ENCODE measurements at places on chromosomes 3 and 15.

GRCh38 chr3:196431181-196432136, 768 bp downstream of the UBXN7 start:
- DNase-seq: peak; percentile 41

DNA sequence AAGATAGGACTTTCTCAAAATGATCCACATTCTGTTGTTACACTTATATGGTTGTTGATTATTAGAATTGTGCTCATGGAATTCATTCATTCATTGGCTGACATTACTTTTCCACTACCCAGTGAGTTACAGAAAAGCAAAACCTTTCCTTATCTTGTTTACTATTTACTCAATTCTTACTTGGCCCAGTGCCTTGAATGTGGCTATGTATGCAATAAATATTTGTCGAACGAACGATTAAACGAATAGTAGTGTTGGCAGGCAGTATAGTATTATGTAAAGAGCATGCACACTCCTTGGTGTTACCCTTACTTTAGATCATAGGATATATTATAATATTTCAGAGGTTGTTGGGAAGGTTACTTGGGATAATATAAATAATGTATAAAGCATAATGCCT, 31.0 kb downstream of the CTDSPL2 start:
- DNase-seq: no peak

DNA sequence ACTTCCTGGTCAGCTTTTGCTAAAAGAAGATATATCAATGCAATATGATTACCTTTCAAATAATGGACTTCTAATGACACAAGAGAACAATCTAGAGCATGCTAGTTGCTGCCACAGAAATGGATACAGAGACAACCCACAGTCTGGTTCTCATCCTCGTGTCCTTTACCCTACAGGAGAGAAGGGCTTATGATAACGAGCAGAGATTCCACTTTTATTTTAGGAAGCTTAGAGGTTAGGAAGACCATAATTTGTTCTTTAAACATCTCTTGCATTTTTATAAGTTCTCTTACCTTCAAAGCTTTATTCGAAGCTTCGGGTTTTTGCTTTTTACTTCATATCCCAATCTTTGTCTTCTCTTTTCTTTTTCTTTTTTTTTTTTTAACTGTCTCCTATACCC, 39.1 kb downstream of the FILIP1L start:
- DNase-seq: no peak

DNA sequence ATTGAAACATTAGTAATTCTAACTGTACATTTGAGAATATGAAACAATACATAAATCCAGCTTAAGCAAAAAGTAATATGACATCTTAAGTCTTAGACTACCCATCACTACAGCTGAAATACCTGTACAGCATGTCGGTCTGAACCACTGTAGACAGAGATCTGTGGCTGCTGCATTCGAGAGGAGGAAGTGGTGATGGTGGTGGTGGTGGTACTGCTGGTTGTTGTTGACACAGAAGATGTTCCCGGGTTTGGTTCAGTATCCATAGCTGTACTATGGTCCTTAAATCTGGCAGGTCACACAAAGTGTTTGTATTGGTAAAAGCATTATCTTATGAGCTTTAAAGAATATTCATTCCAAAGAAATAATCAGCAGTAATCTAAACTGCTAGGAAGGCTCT, 2.9 kb downstream of the PHC3 start:
- peak; percentile 63 for DNase-seq

DNA sequence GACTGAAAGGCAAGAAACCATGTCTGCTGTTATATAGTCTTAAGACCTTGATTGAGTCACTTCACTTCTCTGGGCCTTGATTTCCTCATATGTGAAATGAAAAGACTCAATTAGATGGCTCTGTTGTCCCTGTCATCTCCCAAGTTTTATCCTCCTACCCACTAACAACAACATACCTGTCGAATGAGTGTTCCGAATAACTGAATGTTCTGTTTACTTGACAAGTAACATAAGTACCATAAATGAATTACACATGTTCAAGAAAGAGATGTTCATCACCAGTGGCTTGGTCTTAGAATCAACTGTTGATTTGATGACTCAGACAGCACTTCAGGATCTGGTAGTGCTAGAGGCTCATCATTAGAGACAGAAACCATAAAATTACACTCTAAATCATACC, 311.7 kb downstream of the VPS13C start:
- DNase-seq: no peak

GRCh38 chr3:147497286-147497685, 88.1 kb downstream of the ZIC1 start:
- no peak for DNase-seq

DNA sequence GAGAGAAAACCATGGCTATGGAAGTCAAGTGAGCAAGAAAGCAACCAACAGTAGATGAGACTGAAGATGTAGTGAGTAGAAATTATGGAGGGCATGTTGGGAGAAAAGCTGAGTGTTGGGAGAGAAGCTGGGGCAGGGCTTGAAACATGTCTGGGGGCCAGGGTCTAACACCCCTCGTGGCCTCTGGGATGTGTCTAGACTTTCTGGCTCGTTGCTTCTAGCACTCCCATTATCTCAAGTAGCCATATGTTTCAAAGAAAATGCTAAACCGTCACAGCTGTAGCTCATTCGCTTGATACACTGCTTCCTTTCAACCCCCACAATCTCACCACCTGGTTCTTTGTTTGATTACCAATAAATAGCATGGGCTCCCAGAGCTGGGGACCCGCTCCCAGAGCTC, 83.8 kb upstream of the BCHE start:
- no peak for DNase-seq

DNA sequence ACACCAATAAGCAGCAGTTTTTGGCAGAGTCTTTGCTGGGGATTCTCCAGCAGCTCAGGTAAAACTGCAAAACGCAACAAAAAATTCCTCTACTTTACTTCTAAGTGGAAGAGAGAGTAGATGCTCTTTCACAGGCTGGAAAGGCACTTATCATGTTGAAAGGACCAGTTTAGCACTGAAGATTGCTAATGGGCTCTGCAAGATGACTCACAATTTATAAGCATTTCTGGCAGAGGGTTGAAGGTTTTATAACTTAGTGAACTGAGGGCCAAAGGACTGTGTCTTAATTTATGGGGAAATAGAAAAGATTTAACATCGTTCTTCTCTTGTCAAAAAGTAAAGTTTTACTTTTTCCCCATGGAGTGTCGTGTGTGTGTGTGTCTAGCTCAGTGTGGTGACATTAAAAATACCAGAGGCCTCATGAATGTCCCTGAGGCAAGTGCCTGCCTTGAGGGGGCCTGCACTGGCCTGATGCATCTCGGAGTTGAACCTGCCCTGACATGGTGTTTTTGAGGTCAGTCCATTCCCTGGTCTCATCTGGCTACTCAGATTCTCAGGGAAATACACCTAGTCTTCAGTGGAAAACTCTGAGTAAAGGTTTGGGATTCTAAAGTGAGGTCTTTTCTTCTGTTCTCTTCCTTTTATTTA, 1092.0 kb downstream of the NAALADL2 start:
- no peak for DNase-seq
